ENCODE measurements at places on chromosomes 6 and 20. TPM values are rescaled to one million over a fixed set of nuclear protein-coding genes. Genes with fewer than 3 reads are reported as not detected.

DNA sequence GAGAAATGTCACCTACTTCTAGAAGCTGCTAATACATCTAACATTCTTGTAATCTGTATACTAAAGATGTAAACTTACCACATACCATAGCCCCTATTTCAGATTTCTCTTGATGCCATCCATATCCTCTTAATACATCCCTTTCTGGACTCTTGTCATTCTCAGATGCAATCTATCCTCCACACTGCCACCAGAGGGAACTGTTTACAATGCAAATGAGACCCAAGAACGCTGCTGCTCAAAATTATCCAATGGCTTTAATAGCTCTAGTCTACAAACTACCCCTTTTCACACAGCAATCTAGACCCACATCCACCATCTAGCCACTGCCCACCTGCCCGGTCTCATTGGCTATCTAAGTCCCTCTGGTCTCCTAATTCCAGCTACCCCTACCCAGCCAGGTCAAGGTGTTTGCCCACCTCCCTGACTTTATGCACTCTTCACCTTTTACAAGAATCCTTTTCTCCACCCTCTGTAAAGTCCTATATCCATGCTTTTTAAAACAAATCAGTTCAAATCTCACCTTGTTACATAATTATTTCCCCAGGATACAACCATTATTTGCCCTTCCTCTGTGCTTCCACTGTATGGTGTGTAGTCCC is 14.8 kb downstream of the FAXC start:
- DNase-seq: peak; percentile 9

DNA sequence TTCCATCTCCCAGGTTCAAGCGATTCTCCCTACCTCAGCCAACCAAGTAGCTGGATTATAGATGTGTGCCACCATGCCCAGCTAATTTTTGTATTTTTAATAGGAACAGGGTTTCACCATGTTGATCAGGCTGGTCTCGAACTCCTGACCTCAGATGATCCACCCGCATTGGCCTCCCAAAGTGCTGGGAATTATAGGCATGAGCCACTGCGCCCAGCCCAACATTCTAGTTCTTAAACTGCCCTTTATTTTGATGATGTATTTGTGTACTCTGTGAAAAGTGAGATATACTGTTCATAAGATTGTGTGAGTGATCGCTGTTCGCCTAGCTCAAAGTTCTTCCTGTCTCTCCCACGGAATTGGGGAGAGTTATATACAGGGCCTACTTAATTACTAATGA is 93.1 kb downstream of the HFE start:
- DNase-seq: no peak

GRCh38 chr6:153272201-153272980 is 141.3 kb upstream of the RGS17 start:
- DNase-seq: no peak

PDYN gene
- polyA plus RNA-seq: 0.24 TPM

Measured in renal cortex interstitium (tissue), 15 donors.